Hindlimb muscle (tissue), 1 donor: ENCODE measurements at places on chromosomes 16 and 17.

GRCh38 chr17:50101346-50102163, 6.4 kb downstream of the PDK2 start:
- DNase-seq, result no peak

- no peak for DNase-seq
Measured at GRCh38 chr16:49586466-49587450, 213.2 kb downstream of the C16orf78 start.

- no peak for DNase-seq
Measured at GRCh38 chr17:83149029-83149725, 69.8 kb downstream of the METRNL start.

GRCh38 chr17:51813140-51813783, 345.3 kb downstream of the CA10 start:
- DNase-seq, result no peak

GRCh38 chr17:4934173-4934979, 2.3 kb downstream of the GP1BA start:
- DNase-seq, result no peak

- DNase-seq, result no peak
Measured at GRCh38 chr16:85810742-85811115, 11.2 kb downstream of the COX4I1 start.

DNA sequence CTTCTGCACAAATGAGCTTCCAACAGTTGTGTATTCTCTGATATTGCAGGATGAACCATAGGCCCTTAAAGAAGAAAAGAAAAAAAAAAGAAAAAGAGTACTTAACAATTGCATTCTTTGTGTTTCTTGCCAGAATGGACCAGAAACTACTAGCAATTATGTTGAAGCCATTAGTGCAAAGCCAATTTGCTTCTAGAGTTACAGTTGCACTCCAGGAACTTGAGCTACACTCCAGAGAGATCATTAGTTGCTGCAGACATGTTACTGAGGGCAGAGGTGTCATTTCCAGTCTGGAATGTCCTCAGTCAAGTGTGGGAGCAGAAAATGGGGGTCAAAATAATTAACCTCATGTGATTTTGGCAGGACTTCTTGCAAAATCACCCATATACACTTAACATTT, 85.6 kb upstream of the CCL2 start:
- DNase-seq, result no peak

DNA sequence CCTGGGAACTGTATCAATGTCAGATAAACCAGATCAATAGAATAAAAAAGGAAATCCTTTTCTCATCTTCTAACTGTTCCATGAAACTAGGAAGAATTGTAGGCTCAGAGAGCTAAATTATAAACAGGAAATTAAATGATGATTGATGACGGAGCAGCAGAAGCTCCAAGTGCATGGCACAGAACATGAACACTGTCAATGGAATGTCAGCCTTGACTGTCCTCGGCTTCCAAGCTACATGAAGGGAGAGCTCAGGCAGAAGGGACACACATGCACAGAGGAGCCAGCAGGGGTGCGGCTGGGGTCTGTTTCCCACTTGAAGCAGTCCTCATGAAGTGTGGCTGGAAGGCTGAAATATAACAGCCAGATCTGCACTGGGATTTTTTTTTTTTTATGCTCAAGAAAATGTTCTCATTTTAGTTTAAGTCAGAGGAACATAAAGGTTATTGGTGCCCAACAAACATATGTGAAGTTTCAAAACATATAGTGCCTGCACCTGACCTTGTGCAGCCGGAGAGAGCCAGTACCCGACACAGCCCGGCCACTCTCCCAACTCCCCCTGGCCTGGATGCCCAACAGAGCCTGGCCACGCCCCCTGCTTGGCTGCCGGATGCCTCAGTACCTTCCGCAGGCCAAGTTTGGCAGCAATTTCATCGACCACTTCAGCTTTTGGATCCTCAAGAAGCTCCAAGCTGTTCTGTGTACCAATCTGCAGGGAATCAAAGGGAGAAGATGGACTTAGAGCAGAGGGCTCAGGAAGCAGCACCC, 37.0 kb downstream of the NPLOC4 start:
- no peak for DNase-seq

- DNase-seq, result no peak
Measured at GRCh38 chr17:35775583-35775982, 14.9 kb downstream of the C17orf50 start.

DNA sequence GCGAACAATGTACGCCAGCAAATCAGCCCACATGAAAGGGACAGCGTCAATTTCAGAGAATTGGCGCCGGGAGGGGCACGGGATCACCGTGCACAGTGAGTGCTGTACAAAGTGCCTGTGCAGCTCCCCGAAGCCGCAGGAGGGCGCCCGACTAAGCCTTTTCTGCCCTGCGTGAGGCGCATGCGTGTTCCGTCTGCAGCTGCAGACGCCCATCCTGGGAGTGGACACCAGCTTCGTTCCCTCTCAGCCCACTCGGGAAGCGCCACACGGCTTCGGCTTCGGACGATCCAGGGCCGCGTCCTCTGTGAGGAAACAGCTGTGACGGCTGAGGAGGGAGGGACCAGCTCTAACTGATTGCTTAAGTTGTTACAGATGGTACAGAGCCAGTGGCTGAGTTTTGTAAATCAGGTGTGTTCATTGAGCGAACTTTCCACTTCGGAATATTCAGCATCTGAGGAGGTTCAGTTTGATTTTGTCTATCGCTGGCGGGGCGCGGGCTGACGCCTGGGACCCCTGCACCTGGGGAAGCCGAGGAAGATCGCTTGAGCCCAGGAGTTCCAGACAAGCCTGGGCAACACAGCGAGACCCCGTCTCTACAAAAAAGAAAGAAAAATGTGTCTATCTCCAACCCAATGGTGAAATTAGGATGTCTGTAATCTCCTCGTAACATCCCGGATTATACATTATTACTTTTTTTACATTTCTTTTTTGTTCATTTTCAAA, 15.4 kb upstream of the ZNF287 start:
- peak; percentile 93 for DNase-seq

DNA sequence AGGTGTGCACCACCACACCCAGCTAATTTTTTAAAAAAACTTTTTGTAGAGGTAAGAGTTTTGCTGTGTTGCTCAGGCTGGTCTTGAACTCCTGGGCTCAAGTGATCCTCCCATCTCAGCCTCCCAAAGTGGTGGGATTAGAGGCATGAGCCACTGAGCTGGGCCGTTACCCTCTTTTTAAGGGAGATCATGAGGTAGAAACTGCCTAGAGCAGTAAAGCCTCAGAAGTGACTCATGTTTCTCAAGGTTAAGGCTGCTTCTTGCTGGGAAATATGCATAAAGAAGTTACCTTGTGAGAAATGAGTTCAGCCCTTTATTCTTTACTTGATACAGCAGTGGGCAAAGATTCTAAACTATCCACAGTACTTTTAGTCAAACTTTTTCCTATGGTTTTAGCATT, 38.2 kb downstream of the GRB2 start:
- DNase-seq, result no peak

DNA sequence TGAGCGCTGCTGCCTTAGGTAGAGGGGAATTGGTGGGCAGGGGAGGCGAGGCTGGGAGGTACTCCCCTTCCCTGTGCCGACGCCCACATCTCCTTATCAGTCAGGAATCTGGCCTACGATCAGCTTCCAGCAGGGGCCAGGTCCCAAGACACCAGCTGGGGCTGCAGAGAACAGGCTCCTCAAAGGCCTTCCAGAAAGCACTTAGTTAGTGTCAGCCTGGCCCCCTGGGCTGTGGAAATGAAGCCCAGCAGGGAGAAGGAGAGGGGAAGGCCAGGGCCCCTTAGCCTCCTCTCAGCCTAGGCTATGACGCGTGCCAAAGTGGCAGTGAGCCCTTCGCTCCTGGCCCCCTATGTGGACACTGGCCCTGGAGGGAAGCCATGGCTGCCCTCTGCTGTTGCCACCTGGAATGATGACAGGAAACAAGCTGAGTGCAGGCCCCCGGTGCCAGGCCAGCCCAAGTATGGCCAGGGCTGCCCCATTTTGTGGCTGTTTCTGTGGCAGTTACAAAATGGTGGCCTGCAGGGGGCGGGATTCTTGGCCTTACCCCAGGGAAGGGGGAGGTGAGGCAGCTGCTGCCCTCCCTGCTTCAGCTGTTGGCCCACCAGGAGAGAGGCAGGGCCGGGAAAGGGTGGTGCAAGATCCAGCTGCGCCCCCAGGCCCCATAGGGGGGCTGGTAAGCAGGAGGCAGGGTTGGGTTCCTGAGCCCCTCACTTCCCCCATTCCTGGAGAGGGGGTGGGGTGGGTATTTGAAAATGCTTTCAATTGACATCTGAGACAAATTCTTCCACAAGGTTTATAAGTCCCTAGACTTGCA, 11.3 kb downstream of the TBX4 start:
- DNase-seq, result no peak

- DNase-seq, result peak; percentile 47
Measured at GRCh38 chr16:57372372-57373116, at the start of gene CX3CL1. Gene CX3CL1 (plus strand): TSS chr16:57372490. CDS start chr16:57372569, 79 bp downstream.

- no peak for DNase-seq
Measured at GRCh38 chr17:4969551-4970173, 2.0 kb upstream of the SPAG7 start.

DNA sequence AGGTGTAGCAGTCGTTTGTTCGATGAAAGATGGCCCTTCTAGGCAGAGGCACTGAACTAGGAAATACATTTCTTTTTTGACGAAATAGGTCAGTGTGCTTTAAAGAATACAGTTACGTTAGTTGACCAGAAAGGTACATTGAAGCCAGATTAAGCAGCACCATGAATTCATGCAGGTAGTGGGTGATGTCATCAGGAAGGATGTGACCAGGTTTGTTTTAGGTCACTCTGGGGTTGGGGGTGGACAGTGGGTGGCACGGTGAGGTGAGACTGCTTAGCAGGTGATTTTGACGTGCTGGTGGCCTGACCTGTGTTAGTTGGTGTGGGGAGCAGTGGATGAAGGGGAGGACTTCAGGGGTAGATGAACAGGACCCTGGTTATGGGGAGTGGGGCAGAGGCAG, 3.6 kb downstream of the INO80E start:
- DNase-seq, result no peak
